ENCODE measurements at places on chromosomes 3 and 15. TPM values are rescaled to one million over a fixed set of nuclear protein-coding genes. Genes with fewer than 3 reads are reported as not detected.

DNA sequence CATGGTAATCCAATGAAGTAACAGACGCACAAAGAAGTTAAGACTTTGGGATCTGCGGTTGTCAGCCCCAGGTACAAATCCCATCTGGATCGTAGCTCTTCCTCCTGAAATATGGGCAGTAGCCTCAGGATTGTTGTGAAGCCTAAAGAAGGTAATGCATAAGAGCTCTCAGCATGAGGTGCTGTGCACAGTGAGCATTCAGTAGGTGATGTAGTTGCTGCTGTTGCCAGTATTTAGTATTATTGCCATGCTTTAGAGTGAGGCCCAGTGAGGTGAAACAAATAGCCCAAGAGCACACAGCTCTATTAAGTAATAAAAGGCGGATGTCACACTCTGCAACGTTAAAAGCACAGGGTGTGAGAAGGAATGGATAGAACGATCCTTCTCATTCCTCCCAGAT, 225.7 kb downstream of the GABRG3 start:
- DNase-seq, result no peak

DNA sequence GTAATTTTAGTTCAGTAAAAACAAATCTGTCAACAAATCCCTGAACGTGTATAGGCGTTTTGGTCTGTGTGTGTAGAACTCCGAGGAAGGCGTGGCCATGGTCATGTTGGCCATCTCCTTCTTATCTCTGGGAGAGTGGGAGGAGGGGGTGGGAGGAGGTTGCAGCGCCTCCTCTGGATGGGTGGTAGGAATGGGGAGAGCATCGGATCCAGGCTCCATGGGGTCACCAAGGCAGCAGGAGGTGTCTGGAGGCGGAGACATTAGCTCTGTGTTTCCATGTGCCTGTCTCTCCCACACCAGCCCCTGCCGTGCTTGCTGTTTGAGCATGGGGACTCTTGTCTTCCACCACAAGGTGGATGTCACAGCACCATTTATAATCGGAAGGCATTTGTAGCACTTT, 34.5 kb upstream of the TRPM1 start:
- no peak for DNase-seq

- DNase-seq, result no peak
Measured at GRCh38 chr15:78055919-78056713, 21.4 kb downstream of the TBC1D2B start.

- DNase-seq, result no peak
Measured at GRCh38 chr15:47588958-47589357, 128.3 kb upstream of the SEMA6D start.

DNA sequence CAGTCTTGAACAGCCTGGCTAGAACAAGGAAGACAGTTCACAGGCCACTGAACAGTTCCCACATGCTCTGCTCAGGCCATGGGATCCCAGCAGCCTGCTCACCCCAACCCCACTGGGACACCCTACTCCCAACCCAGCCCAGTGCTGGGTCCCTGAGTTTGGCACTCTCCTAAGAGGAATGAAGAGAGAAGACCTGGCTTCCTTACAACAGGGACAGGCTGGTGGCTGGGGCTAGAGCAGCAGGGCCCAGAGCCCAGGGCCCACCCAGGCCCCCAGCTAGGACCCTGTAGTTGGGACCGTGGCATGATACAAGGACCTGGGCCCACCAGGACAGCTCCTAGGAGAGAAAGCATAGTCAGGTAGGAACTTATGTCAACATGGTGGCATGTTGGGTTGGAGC, 43.4 kb downstream of the SEMA3G start:
- no peak for DNase-seq

- no peak for DNase-seq
Measured at GRCh38 chr3:153752405-153753027, 368.7 kb upstream of the ARHGEF26 start.

GRCh38 chr3:70726961-70727360, 414.5 kb upstream of the MDFIC2 start:
- no peak for DNase-seq

The SH3GL3 gene
- 12.1 TPM for polyA plus RNA-seq

All from left renal pelvis (tissue), 4 donors.